ENCODE measurements at places on chromosomes 11 and 22.

DNA sequence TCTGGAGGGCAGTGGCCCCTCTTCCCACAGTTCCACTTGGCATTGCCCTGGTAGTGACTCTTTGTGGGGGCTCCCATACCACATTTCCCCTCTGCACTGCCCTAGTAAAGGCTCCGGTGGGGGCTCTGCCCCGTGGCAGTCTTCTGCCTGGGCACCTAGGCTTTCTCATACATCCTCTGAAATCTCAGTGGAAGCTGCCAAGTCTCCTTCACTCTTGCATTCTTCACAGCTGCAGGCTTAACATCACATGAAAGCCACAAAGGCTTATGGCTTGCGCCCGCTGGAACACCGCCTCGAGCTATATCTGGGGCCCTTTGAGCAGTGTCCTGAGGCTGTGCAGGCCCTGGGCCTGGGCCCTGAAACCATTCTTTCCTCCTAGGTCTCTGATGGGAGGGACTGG lies 25.3 kb downstream of the PLEKHB1 start:
- DNase-seq = no peak

DNA sequence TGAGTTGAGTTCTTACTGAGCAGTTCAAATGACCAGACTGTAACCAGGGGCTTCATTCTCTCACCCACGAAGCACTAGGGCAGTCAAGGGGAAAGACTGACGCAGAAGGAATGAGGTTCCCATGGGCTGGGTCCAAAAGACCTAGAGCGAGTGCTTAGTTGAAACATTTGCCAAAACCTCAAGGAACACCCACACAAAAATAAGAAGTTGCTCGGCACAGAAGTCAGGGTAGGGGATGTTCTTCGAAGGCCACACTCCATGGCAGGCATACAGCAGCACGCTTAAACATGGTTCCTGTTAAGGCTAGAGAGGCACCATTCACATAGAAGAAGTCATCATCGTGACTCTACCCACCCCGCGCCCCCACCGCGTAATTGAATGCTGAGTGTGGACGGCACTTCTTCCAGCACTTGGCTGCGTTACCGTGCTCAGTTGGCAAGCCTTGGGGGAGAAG lies 52.9 kb downstream of the TIMP3 start:
- no peak for DNase-seq

- peak; percentile 45 for DNase-seq
Observed at GRCh38 chr22:36536717-36537116, 7.8 kb upstream of the EIF3D start.

DNA sequence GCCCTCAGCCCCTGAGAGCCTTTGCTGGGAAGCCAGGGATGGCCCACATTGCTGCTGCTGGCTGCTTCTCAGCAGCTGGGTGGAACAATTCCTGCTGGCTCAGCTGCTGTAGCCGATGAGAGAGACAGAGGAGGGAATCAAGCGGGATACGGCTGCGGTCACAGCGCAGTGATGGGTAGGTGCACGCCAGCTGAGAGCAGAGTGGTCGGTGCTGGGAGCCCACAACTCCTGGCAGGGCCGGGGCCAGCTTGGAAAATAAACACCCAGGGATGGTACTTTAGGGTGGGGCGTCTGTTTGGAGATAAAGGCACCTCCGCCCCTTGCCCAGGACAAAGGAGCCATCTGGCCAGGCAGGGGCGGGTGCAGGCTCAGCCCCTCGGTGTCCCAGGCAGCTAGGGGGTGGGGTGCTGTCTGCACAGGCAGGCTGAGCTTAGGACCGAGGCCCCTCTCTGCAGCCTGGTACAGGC lies 480.5 kb downstream of the MIAT start:
- no peak for DNase-seq

GRCh38 chr22:27409299-27409698 lies 392.3 kb downstream of the MN1 start:
- DNase-seq = no peak

GRCh38 chr11:71129624-71130023 lies 122.8 kb downstream of the SHANK2 start:
- no peak for DNase-seq

DNA sequence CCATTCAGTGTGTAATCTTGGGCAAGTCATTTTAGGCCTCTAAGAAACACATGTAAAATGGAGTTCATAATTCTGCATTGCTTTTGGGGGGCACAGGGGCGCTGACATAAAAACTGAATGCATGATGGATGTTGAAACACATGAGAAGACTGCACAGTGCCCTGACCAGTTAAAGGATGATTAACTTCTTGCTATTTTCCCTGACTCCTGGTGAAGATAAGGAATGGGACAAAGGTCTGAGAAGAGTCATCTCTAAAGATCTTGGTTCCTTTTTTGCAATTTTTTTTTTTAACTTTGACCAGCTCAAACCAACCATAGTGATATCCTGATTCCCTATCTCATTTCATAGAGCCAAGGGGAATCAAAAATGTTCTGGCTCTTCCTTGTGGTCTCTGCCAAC lies 134.9 kb upstream of the TENM4 start:
- DNase-seq = no peak

GRCh38 chr11:57514538-57515331 lies 767 bp downstream of the SLC43A1 start:
- DNase-seq = no peak

- no peak for DNase-seq
Observed at GRCh38 chr11:18000760-18001159, 12.1 kb downstream of the SERGEF start.

- DNase-seq = no peak
Observed at GRCh38 chr11:123303924-123304323, 108.9 kb upstream of the CLMP start.

DNA sequence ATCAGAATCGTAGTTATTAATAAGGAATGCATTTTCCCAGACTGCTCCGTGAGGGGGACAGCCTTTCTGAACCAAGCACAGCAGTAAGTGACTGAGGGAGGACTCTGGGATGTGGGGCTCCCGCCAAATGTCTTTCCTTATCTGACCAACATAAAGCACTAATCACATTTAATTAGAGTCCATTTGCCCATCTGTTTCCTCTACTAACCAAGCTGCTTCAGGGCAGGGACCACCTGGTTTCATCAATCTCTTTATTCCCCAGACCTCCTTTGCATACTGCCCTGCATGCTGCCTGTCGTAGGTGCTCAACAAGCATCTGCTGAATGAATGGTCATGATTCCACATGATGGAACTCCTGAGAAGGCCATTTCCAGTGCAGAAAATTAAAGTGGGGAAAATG lies 29.4 kb downstream of the SMCO4 start:
- DNase-seq = peak; percentile 92

GRCh38 chr22:47196881-47197772 lies 434.7 kb downstream of the TBC1D22A start:
- no peak for DNase-seq

- DNase-seq = no peak
Observed at GRCh38 chr11:61172888-61173287, 11.7 kb upstream of the VPS37C start.

DNA sequence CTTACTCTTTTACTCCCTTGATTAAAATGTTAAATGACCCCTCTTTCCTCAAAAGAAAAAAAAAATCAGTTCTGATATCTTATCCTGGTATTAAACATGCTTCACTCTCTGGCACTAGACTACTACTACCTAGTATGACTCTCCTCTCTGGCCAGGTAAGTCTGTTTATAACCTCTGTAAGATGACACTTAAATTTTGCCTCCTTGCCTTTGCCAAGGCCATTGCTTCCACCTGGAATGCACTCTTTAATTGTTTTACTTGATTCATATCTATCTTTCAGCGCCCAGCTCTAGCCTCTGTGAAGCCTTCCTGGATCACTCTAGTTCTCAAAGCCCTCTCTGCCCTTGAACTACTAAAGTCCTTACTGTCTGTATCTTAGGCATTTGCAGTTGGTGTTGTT lies 170.4 kb downstream of the ETS1 start:
- no peak for DNase-seq

GRCh38 chr22:29073618-29074275 lies 912 bp downstream of the KREMEN1 start:
- DNase-seq = no peak

- no peak for DNase-seq
Observed at GRCh38 chr11:5369789-5370188, 13.8 kb upstream of the OR51M1 start.

GRCh38 chr11:27387362-27387761 lies 24.3 kb upstream of the CCDC34 start:
- no peak for DNase-seq

DNA sequence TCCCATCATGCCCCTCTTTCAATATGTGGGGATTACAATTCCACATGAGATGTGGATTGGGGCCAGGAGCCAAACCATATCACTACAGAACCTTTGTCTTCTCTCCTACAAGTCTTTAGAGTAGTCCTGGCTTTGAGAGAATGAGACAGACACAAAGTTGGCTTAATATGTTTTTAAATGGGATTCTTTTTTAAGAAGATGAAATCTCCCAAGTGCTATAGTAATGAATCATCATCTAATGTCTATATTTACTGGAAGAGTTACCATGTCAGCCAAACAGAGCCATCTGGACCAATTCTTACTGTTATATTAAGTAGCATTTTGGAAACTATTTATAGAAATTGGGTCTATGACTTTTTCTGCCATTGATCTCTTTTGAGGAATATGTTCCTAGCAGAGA lies 38.1 kb upstream of the CARD18 start:
- DNase-seq = no peak

DNA sequence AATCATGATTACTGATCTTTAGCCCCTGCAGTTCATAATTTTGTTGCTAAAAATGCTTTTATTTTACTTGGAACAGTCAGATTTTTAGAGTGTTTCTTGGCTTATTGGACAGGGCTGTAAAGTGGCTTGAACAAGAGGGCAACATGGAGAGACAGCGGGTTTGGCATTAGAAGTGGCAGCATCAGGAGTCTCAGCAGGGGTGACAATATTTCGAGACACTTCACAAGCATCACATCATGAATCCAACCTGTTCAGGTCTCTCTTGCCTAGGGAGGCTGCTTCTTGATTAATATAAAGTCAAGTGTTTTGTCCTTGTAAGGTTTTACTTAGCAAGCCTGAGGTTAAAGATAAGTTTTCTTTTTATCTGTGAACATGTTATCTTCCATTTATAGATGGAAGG lies 2249.5 kb downstream of the LRRC4C start:
- DNase-seq = peak; percentile 24

DNA sequence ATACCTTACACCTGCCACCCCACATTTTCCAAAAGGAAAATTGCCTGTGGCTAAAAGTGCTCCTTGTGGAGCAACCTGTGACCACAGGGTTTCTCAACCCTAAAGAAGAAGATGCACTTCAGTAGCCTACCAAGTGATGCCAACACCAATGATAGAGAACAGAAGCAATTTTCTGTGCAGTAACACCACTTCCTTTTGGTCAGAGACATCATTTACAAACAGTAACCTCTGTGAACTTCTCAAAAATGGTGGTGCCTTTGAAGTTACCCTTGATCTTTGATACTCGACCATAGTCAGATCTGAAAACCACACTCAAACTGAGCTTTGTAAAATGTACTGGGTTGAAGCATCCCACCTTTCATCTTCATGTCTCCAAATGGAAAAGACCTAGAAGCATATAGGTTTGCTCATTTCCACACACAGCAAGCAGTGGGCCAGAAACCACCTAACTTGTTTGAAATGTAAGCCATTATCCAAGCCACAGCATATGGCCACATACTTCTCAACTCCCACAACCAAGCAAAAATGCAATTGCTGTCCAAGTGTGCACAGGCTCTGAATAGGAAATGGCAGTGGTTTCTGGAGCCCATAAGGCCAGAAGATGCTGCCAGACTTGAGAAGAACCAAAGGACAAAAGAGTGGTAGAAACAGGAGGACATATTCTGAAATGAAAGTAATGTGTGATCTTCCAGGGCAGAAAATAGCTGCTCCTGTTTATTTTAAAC lies 24.3 kb downstream of the MPPED2 start:
- DNase-seq = no peak

DNA sequence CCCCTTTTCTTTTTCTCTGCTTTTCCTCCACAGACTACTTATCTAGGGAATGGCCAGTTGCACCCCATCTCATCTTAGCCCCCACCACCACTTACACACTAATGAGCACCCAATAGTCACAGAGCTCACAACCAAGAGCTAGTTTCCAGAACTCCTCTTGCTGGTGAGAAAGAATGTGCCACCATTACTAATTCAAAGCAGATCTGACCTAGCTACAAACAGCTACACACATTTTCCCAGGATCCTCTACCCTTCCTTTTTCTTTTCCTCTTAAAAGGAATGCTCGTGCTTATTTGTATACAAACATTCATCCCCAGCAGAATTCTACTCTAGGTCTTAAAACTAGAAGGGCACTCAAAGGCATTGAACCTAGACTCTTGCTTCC lies 136.8 kb downstream of the CD44 start:
- DNase-seq = no peak

- DNase-seq = no peak
Observed at GRCh38 chr11:11149671-11150459, 203.2 kb downstream of the CSNK2A3 start.

- no peak for DNase-seq
Observed at GRCh38 chr22:44942979-44943700, 66.7 kb downstream of the PHF21B start.

GRCh38 chr11:87778357-87778756 lies 396.9 kb downstream of the RAB38 start:
- DNase-seq = no peak

DNA sequence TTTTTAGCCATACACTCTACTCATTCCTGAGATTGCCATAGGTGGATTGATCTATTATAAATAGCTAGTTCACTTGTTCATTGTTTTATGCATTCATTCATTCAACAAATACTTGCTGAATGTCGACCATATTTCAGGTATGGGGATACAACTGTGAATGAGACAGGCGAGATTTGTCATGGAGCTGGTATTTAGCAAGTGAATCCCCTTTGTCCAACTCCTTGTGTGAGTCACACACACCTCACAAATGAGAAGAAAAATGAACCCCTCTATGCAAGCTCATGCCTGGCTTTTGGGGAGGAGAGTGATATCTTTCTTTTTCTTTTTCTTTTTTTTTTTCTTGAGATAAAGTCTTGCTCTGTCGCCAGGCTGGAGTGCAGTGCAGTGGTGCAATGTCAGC lies 1.8 kb upstream of the AMPD3 start:
- DNase-seq = no peak

DNA sequence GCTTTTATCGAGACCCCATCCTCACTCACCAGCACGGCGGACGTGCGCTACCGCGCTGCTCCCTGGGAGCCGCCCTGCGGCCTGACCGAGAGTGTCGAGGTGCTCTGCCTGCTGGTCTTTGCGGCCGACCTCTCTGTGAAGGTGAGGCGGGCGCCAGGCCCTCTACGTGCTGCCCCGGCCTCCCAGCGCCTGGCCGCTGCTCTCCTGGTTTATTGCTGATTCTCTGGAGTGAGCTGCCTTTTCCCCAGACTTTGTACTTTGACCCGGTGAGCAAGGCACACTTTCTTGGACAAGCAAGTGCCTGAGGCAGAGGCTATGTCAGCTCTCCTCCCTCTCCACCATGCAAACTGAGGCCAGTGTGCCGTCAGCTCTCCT lies 6.5 kb downstream of the TPCN2 start:
- no peak for DNase-seq

GRCh38 chr11:62201376-62201775 lies 7.1 kb upstream of the SCGB2A1 start:
- no peak for DNase-seq
